ENCODE measurements at places on chromosomes 5 and 9. TPM values are rescaled to one million over a fixed set of nuclear protein-coding genes. Genes with fewer than 3 reads are reported as not detected.

DNA sequence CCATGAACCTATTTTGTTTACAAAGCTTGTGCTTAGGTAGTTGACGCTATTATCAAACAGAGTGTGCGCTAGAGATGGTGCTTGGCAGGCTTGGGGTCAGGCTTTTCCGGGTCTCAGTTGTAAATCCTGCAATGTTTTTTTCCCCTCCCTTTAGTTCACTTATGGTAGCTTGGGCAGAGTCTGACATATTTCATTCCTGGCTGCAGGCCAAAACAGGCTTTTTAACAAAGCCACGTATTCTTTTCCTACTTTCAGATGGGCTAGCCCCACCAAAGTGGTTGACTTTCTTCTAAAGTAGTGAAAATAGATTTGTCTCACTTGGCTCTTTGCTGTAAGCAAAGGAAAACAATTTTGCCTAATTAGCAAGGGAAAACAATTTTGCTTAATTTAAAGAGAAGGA lies 58.0 kb upstream of the FBN2 start:
- peak; percentile 66 for DNase-seq

- DNase-seq = no peak
These were observed 103.3 kb upstream of the SLIT3 start for GRCh38 chr5:169404223-169404622.

- no peak for DNase-seq
These were observed 288.9 kb downstream of the CDK5RAP2 start for GRCh38 chr9:120291050-120291449.

DNA sequence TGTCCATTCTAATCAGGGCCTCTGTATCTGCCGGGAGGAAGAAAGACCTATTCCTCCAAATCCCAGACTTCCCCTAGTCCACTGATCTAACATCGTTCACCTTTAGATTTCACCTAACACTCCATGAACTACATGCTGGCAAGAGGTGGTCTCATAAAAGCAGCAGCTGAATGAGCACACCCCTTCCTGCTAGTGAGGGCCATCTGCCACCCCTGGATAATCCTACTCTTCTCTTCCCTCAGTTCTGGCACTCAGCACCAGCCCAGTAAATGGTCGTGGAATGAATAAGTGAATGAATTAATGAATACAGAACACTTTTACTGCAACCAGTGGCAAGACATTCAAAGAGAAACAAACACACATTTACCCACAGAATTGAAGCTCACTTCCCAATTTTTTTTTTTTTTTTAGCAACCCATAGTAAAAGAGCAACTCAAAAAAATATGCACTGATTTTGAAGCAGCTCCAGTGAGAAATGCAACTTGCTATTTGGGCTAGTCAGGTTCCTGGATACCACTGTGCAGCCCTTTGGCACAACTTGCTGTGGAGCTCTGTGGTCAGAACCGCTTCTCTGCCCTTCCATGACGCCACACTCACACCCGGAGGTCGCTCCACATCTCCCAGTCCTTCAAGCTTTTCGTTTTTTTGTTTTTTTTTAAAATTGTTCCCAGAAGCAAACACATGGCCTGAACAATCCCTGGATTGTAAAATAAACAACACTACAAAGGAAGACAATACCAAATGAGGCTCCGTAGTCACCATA lies 6.2 kb downstream of the RNF183 start:
- DNase-seq = no peak

GRCh38 chr5:151005950-151006576 lies 14.3 kb upstream of the GPX3 start:
- peak; percentile 94 for DNase-seq

DNA sequence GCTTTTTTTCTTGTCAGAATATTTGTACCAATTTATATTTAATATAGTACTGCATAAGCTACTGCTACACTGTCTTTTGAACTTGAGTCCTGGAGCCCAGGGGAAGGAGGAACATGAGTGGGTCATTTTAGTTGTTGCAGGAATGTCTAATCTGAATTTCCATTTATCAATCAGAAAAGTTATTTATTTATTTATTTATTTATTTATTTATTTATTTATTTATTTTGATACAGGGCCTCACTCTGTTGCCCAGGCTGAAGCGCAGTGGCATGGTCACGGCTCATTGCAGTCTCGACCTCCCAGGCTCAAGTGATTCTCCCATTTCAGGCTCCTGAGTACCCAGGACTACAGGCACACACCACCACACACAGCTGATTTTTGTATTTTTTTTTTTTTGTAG lies 712.6 kb downstream of the NR2F1-AS1 start:
- no peak for DNase-seq

DNA sequence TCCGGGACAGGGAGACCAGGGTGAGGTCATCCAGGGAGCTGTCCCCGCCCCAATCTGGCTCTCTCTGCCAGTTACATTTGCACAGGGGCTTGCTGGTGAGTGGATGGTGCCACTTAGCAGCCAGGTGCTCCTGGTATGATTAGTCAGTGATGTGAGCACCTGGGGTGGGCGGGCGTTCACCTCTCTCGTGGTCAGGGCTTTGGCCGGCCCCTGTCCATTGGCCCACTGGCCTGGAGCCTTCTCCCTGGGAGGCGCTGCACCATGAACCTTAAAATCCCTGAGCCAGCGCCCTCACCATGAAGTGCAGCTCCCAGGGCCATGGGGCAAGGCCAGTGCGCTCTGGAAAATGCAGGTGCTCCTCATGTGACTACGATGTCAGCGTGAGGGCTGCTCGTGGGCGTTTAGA lies 2.0 kb downstream of the NKD2 start:
- no peak for DNase-seq

DNA sequence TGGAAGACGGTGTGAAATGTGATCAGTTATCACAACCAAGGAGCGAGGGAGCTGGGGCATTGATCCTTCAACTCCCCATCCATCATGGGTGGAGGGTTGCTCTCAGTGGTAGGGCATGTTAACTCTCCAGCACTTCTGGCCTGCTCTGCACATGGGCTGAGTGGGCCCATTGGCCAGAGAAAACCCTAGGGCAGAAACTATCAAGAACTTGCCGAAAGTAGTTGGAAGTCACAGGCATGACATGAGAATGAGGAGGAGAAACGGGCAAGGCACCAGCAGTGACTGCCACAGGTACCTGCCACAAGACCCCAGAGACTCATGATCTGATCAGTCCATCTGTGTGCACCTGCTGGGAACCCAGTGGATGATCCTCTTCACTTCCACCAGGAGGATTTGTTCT lies 50.9 kb upstream of the CXCL14 start:
- no peak for DNase-seq

GRCh38 chr9:129954868-129955550 lies 88.0 kb downstream of the FNBP1 start:
- DNase-seq = no peak

GRCh38 chr5:172694061-172694460 lies 53.0 kb downstream of the NEURL1B start:
- no peak for DNase-seq

DNA sequence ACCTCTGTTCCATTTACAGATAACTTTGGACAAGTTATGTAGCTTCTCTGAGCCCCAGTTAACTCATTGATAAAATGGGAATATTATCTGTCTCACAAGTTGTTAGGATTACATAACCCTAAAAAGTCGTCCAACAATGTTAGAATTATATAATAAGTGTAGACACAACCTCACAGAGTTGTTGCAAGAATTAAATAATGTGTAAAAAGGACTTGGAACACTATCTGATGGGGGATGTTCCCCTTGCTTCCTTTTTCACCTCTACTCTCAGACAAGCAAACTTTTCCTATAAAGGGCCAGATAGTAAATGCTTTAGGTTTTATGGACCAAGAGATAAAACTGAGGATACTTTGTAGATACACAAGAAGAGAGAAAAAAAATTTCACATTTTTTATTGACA lies 193.5 kb downstream of the GAPVD1 start:
- DNase-seq = no peak

GRCh38 chr9:103867886-103868285 lies 226.2 kb upstream of the SMC2 start:
- DNase-seq = no peak

GRCh38 chr9:105245029-105245890 lies 809 bp downstream of the SLC44A1 start:
- DNase-seq = no peak

DNA sequence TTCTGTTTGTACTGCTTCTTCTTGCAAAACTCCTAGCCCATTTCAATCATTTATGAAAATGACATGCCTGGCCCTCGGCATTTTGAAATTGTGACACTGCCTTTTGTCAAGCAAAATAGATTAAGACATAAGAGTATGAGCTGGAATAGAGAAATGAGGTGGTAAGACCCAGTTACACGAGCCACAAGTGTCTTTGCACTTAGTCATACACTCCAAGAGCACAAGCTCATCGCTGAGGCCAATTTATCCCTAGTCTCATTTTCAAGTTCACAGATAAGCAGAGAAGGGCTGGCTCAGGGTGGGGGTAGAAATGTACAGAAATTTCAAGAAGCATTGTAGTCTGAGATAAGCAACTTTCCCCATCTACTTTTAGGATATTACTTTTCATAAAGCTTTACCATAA lies 40.6 kb upstream of the MAP1B start:
- peak; percentile 82 for DNase-seq

DNA sequence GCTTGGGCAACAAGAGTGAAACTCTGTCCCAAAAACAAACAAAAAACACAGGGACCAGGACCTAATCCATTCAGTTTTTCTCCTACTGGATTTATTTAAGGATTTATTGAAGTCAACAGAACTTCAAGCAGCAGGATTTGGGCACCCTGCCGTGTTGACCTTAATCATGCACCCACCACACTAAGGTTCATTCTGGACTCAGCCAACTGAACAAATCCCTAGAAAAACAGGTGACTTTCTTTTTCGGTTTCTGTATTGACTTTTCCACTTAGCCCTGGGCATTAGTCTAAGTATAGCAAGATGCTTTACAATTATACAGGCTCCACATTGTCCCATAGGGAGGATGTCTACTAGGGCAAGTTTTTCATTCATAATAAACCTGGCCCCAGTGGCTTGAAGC lies 30.0 kb downstream of the ZNF131 start:
- DNase-seq = no peak

NOXA1 gene
- 2.5 TPM for polyA plus RNA-seq

ACTBL2 gene
- not detected for polyA plus RNA-seq

CYSRT1 gene
- polyA plus RNA-seq = 1.6 TPM

SH3TC2 gene
- 1.4 TPM for polyA plus RNA-seq

KLF9 gene
- 4.1 TPM for polyA plus RNA-seq

THBS4 gene
- 486 TPM for polyA plus RNA-seq

ZFP37 gene
- polyA plus RNA-seq = 5.7 TPM

ORM2 gene
- not detected for polyA plus RNA-seq

CEL gene
- polyA plus RNA-seq = 1.7 TPM

RPL12 gene
- 1,995 TPM for polyA plus RNA-seq

PCDHA3 gene
- polyA plus RNA-seq = 0.25 TPM

B4GALT1 gene
- 35.9 TPM for polyA plus RNA-seq

CARTPT gene
- not detected for polyA plus RNA-seq

All from muscle of back (tissue), 13 donors.